Muscle of arm (tissue), 14 donors: ENCODE measurements at places on chromosomes 11 and 22. TPM values are rescaled to one million over a fixed set of nuclear protein-coding genes. Genes with fewer than 3 reads are reported as not detected.

DNAJB7 gene
- 0.65 TPM for polyA plus RNA-seq

BAIAP2L2 gene
- 0.58 TPM for polyA plus RNA-seq

SCGB1D2 gene
- 0.34 TPM for polyA plus RNA-seq

GDPD4 gene
- 0.24 TPM for polyA plus RNA-seq

NCR3LG1 gene
- polyA plus RNA-seq, result 0.30 TPM

APOL3 gene
- 8.9 TPM for polyA plus RNA-seq

LRP5 gene
- polyA plus RNA-seq, result 61.2 TPM

F2 gene
- polyA plus RNA-seq, result 0.30 TPM

SVIP gene
- 10.1 TPM for polyA plus RNA-seq

TREH gene
- polyA plus RNA-seq, result 0.39 TPM

OR4A16 gene
- polyA plus RNA-seq, result not detected

DERL3 gene
- not detected for polyA plus RNA-seq

GAL3ST1 gene
- polyA plus RNA-seq, result 8.6 TPM

ACTN3 gene
- not detected for polyA plus RNA-seq

CFAP300 gene
- 2.1 TPM for polyA plus RNA-seq

CD248 gene
- 73.9 TPM for polyA plus RNA-seq

FBLN1 gene
- polyA plus RNA-seq, result not detected

DDTL gene
- 2.2 TPM for polyA plus RNA-seq
